Stimulated activated CD8-positive, alpha-beta memory T cell treated with anti-CD3 and anti-CD28 coated beads, Interleukin-7, amount 100 ng/mL, for 4 hours (primary cell): ENCODE measurements at places on chromosomes 5 and 9.

GRCh38 chr5:61114441-61114840 lies 47.8 kb downstream of the SMIM15 start:
- DNase-seq: no peak

DNA sequence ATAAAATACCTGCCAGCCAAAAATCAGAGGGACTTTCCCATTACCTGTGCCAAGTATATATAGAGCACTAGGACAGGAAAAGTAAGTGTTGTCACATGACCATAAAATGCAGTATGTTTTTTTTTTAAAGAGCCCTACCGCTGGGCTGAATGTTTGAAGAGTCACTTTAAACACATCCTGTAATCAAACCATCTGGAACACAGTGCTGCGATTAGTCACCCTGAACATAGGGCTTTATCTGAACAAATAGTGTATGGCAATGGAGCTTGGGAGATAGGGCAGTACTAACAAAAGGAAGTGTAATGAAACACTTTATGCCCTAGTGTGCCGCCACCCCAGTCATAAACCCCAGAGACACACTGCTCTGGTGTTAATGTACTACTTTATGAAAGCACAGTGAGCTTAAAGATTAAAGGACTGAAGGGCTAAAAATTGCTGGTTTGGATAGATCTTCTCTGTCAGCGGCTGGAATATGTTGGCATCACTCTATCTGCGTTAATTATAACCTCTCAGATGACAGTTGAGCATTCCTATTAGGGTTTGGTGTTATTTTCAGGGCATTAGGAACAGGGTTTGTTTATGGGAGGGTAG lies 90.4 kb downstream of the ZNF608 start:
- no peak for DNase-seq

- no peak for DNase-seq
Measured at GRCh38 chr9:123061216-123061615, 27.7 kb downstream of the GPR21 start.

- DNase-seq: no peak
Measured at GRCh38 chr9:29974197-29974596, 2400.9 kb upstream of the C9orf72 start.
